ENCODE measurements at places on chromosomes 6 and 20.

DNA sequence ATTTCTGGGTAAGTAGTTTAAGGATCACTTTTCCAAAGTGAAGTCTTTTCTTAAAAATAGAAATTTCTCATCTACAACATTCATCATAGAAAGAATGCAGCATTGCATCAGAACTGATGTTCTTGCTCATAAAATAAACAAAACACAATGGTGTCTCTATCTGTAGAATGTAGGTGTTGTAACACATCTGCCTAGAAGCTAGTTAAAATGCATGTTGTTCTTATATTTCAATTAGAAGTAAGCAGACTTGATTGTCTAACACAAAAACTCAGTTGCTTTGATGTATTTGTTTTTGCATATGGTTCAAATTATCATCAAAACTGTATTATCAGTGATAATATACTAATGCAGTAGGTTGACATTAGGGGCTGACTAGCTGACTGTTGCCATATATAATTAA is 654.7 kb upstream of the FLRT3 start:
- DNase-seq, result no peak

- no peak for DNase-seq
These were observed 1099.1 kb upstream of the ADGRB3 start for GRCh38 chr6:67535946-67536345.

- DNase-seq, result no peak
These were observed 203.4 kb upstream of the STXBP5 start for GRCh38 chr6:147000545-147001488.

- DNase-seq, result peak; percentile 73
These were observed 118.4 kb upstream of the SGK1 start for GRCh38 chr6:134436281-134436815.

DNA sequence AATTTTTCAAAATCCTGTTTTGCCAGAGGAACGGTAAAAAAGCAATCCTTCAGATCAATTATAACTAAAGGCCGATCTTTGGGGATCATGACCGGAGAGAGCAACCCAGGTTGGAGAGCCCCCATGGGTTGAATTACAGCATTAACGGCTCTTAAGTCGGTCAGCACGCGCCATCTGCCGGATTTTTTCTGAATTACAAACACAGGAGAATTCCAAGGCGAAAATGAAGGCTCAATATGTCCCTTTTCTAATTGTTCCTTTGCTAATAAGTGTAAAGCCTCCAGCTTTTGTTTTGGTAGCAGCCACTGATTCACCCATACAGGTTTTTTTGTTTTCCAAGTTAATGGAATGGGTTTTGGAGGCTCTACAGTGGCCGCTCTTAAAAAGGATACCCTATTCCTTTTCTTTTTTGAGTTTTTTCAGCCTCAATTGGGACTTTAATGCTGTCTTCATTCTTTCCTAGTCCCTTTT is 16.9 kb upstream of the PTCRA start:
- no peak for DNase-seq

GRCh38 chr20:47150403-47151152 is 205.9 kb downstream of the ZMYND8 start:
- no peak for DNase-seq

- DNase-seq, result no peak
These were observed 187.1 kb downstream of the BCAS1 start for GRCh38 chr20:53883098-53883911.

DNA sequence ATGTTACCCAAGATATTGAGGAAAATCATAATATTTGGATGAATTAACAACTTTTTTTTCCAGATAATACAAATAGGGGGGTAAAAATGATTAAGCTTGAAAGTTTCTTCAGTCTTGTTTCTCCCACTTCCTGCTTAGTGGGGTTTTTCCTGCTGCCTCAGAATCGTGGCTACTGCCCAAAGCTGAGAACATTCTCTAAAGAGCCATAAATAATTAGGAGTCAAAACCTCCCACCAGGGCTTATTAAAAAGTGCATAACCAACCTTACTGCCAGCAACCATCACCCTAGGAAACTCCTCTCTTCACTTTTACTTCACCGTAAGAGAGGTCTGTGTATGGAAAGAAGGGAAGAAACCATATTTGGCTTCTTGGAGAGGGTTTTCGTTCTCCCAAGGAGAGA is 9.0 kb upstream of the LCA5 start:
- DNase-seq, result no peak

GRCh38 chr20:20897922-20898321 is 185.5 kb upstream of the RALGAPA2 start:
- DNase-seq, result no peak

GRCh38 chr20:36102809-36103596 is 51.5 kb upstream of the EPB41L1 start:
- DNase-seq, result no peak
